ENCODE measurements at places on chromosomes 7 and 10. TPM values are rescaled to one million over a fixed set of nuclear protein-coding genes. Genes with fewer than 3 reads are reported as not detected.

MEST gene
- 1.8 TPM for total RNA-seq

C10orf88 gene
- 8.5 TPM for total RNA-seq

PODXL gene
- 1.2 TPM for total RNA-seq

GPC2 gene
- 1.6 TPM for total RNA-seq

C10orf62 gene
- total RNA-seq, result not detected

AKR1D1 gene
- not detected for total RNA-seq

STK31 gene
- 0.11 TPM for total RNA-seq

MCM10 gene
- 73.1 TPM for total RNA-seq

ANKRD61 gene
- total RNA-seq, result 0.24 TPM

SFTPD gene
- not detected for total RNA-seq

RAMP3 gene
- not detected for total RNA-seq

SCIN gene
- 0.35 TPM for total RNA-seq

NHLRC2 gene
- 33.1 TPM for total RNA-seq

BET1 gene
- total RNA-seq, result 22.6 TPM

CLEC2L gene
- total RNA-seq, result not detected

OPALIN gene
- not detected for total RNA-seq

RHOBTB1 gene
- total RNA-seq, result 0.04 TPM

Measured in CD8-positive, alpha-beta memory T cell (primary cell).